ENCODE measurements at places on chromosomes 5 and 9.

GRCh38 chr9:90803860-90804593 lies 2.4 kb downstream of the SYK start:
- DNase-seq, result no peak

DNA sequence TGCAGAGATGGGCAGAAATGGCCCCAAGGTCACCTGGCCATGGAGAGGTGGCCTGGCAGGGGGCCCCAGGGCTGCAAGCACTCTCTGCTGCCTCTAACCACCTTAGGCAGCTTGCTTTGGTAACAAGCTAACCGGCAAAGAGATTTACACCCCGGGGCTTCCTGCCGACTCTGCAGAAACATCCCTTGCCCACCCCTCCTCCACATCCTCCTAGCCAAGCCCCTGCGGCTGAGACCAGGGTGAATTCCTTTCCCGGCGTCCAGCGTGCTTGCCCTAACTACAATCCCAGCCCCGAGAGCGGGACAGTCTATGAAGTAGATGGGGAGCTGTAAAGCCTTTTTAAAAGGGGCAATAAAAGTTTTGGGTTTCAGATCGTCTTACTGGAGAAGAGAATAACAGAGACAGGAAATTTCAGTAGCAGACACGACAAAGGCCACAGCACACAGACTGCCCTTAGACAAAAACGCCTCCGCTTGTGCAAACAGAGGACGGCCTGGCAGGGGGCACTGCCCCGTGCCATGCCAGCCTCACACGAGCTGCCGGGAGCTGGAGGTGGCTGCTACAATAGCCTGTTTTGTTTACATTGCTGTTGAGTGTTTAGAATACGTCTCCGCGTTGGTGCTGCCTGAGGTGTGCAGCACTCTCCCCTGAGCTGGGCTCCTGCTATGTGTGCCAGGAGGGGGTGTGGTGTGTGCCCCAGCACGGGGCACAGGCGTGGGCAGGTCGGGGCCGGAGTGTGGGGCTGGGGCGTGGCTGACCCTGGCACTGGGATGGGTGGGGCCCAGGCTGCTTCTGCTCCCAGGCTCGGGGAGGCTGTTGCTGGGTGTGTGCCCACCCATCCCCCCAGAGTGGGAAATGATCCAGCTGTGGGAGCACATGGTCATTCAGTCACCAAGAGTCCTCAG lies 15.3 kb downstream of the MYMK start:
- DNase-seq, result no peak

DNA sequence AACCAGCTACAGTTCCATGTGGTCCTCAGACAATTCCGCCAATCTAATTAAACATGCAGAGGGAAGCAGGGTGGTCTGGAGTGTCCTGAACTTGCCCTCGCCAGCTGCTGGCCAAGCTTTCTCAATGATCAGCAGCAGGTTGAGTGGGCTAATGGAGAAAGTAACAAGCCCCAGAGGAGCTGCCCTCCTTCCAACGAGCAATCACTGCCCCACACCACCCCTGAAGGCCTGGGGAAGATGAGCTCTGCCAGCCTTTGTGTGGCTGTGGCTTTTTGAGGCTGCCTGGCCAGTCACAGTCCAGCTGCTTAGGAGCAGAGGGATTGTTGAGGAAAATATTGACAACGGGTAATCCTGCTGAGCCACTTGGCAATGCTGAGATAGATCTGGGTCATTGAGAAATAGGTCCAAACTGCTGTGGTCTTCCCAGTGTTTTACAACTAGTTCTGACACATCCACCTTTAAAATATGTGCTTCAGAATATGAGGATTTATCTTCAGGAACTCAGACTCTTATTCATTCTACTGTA lies 107.3 kb downstream of the CD180 start:
- no peak for DNase-seq

- no peak for DNase-seq
Measured at GRCh38 chr5:3126639-3127038, 375.2 kb upstream of the IRX2 start.

- no peak for DNase-seq
Measured at GRCh38 chr5:134411228-134411545, 494 bp downstream of the CDKN2AIPNL start.

DNA sequence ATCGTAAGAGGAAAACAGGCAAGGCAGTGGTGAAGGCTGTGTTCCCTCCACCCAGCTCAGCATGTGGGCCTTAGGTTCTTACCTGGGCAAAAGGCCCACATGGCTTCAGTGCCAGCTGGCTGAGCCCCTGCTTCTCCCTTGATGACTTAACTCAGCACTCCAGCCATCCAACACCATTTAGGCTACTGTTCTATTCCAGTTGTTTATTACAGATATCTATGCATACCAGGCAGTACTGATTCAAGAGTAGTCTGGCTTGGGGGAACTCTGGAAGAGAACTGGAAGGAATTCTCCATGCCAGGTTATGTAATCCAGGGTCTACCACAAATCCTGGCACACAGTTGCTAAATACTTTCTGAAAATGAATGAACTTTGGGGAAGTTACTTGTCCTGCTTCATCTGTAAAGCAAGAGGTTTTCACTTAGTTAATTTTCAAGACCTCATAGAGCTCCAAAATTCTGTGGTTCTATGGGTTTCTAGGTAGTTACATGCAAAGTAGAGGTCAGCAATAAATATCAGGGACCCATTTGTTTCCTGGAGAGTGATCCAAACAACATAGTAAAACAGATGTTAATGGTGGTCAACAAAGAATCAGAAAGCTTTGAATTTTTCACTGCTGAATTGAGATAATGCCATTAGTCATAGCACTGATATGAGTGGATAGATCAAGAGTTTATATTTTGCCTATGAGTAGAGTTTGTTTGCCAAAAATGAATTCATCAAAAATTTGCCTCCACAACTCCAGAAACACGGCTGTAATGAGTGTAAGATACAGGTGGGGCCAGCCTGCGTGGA lies 88.2 kb upstream of the OSMR start:
- DNase-seq, result no peak

DNA sequence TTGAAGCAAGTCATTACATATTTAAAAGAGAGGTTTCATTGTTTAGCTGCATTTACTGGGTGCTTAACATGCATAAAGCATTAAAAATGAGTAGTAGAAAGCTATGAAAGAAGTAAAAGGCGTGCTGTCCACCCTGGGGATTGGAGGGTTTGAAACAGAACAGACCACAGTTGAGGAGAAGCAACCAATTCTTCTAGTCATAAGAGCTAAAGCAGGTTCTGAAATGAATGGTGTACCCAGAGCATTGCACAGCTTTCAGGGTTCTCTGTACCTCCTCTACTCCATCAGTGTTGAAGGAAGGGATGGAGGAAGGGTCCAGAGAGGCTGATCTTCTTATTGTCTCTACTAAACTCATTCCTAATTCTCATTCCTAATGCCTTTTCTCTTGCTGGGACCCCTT lies 68.9 kb downstream of the SH3RF2 start:
- DNase-seq, result no peak

DNA sequence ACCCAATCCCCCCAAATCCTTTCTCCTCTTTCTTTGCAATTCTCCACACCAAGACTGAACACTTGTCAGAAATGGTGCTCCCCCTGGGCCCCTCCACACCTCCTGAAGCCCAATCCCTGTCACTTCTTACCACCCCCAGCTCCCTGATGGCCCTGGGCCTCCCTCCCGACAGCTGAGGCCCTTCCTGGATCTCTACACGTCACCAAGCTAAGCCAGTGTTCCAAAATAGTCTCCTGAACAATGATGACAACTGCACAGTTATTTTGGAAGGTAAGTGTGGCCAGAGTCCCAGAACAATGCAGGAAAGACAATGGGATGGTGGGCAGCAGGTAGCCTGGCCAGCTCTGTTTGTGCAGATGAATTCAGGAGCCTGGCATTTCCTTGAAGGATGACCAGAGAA lies 63.7 kb upstream of the PRSS3 start:
- DNase-seq, result no peak

- DNase-seq, result no peak
Measured at GRCh38 chr9:70477146-70477745, 62.8 kb upstream of the KLF9 start.

DNA sequence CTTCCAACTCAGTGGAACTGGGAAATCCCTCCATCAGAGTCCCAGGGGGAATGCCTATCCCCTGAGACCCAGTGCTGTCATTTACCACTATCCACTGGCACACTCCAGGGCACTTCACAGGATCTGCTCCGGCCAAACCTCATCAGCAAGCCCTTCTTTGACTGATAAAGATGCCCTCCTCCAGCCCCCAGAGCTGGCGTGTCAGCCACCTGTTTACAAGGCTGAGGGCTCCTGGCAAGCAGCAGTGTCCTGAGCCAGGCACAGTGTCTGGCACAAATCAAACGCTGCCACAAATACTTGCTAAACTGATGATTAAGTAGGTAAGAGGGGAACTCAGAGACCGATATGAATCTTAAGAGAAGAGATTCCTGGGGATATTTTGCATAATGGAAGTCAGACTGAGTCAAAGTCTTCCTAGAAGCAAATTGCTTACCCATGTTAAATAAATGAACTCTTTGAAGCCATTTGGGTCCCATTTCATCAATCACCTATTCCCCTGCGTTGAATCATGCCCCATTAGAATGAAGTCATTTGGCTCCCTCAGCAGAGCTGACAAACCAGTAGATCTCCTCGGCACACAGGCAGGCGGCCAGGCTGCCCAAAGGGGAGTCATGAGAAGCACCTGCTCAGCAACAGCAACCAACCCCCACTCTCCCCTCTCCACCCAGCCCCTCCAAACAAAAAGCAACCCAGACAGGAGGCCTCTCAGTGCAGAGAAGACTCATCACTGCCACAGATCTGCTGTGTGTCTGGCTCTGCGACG lies 97.4 kb downstream of the CDK5RAP2 start:
- no peak for DNase-seq

- DNase-seq, result no peak
Measured at GRCh38 chr9:121895358-121895757, 197.8 kb downstream of the TTLL11 start.

DNA sequence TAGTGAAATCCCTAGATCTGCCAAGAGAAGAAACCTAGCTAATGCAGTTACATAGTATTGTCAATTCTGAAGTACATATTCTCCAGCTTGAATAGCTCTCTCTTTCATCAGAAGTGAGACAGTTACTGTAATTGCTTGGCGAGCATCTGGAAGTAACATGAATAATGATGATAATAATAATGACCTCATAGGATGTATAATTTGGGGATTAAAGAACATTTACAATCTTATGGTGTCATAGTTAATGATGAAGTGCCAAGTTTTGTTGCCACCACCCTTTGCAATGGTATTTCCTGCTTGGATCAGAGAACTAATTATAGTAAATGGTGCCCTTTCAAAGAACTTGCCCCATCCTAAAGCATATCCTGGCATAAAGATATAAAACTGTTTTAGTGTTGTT lies 201.4 kb downstream of the ADAMTSL1 start:
- no peak for DNase-seq
